ENCODE measurements at places on chromosomes 11 and 22.

GRCh38 chr11:81174646-81175330 is 1558.9 kb downstream of the FAM181B start:
- DNase-seq = no peak

- DNase-seq = no peak
Observed at GRCh38 chr11:35619855-35620640, 1.8 kb downstream of the FJX1 start.

DNA sequence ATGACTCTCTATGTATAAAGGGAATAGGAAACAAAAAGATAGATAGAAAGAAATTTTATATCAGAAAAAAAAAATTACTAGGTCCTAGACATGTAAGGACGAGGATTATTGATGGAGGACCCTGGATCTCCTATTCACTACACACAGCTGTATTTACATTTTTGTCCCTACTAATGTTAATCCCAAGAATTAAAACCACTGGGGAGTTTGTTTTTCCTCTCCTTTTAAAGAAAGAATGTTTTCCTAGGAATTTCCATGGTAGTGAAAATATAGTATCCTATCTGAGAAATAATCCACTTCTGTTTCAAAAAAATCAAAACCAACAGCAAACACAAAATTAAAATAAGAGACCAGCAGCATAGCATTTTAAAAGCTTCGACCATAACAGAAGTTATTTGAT is 41.1 kb downstream of the PDGFD start:
- DNase-seq = no peak

GRCh38 chr22:19680287-19680881 is 33.9 kb upstream of the SEPTIN5 start:
- no peak for DNase-seq

GRCh38 chr11:6481012-6481923 is at the start of the genes ARFIP2 and TIMM10B:
Gene ARFIP2, minus strand, starts transcription at chr11:6481331. Its CDS starts 910 bp downstream, at chr11:6480421.
Gene TIMM10B, plus strand, starts transcription at chr11:6481501. Its CDS starts 16 bp downstream, at chr11:6481517.
- peak; percentile 91 for DNase-seq

- no peak for DNase-seq
Observed at GRCh38 chr11:71418643-71419042, 29.6 kb downstream of the DHCR7 start.

- no peak for DNase-seq
Observed at GRCh38 chr11:34308913-34309585, 48.8 kb downstream of the ABTB2 start.

GRCh38 chr11:131488238-131488637 is 117.8 kb downstream of the NTM start:
- DNase-seq = no peak

GRCh38 chr11:26700574-26701235 is 21.2 kb downstream of the SLC5A12 start:
- DNase-seq = no peak

DNA sequence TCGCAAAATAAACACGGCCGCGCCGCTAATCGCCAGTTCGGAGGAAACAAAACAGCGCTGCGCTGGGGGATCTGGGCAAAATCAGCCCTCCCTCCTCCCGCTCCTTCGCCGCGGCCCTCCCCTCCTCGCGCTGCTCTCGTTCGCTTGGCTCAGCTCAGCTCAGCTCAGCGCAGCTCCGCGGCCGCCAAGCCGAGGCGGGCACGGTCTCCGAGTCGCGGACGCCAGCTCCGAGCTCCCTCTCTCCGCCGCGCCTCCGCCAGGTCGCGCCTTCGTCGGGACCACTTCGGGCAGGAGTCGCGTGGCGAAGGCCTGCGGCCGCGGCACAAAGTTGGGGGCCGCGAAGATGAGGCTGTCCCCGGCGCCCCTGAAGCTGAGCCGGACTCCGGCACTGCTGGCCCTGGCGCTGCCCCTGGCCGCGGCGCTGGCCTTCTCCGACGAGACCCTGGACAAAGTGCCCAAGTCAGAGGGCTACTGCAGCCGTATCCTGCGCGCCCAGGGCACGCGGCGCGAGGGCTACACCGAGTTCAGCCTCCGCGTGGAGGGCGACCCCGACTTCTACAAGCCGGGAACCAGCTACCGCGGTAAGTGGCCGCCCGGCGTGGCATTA is at the start of gene SPON1:
Gene SPON1, plus strand, starts transcription at position 162 of the 607 bp plus-strand sequence. Its CDS starts 182 bp downstream, at position 344.
- DNase-seq = no peak

- no peak for DNase-seq
Observed at GRCh38 chr11:7569044-7569443, 55.2 kb downstream of the PPFIBP2 start.

DNA sequence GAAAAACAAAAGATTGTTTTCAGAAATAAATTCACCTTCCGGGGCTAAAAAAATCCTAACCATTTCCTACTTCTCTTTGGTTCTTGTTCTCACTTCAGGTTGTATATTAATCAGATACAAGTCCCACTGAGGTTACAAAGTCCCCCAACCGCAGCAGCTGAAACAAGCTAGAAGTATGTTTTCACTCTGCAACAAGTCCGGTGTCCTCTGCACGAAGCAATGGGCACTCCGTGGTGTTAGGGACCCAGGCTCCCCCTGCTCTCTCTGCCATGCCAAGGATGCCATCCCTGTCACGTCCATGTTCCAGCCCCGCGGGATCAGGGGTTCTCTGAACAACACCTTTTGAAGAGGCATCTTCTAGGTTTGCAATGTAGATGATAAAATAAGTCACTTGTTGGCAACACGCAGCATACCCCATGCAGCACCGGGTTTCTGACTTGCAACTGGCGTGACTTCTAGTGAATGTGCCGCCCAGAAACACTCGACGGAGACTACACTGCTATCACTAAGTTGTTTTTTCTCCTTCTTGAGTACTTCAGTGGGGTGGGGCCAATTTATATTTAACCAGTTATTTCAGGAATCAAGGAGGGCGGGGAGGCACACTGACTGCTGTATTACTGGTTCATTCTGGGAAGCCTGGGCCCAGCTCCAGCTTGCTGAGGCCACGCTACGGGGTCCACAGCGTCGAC is 25.4 kb upstream of the GSTP1 start:
- DNase-seq = no peak
